Endodermal cell (in vitro differentiated cells): ENCODE measurements at places on chromosomes 11 and 22.

- no peaks in the 10 kb centered on the region for H3K4me1 ChIP-seq
- no peak for DNase-seq
- peaks cover 29% of the 10 kb centered on the region for H3K36me3 ChIP-seq
- no peak overlapping the region for H3K4me3 ChIP-seq
These were observed 16.0 kb downstream of the RBM7 start for GRCh38 chr11:114416441-114416961.

DNA sequence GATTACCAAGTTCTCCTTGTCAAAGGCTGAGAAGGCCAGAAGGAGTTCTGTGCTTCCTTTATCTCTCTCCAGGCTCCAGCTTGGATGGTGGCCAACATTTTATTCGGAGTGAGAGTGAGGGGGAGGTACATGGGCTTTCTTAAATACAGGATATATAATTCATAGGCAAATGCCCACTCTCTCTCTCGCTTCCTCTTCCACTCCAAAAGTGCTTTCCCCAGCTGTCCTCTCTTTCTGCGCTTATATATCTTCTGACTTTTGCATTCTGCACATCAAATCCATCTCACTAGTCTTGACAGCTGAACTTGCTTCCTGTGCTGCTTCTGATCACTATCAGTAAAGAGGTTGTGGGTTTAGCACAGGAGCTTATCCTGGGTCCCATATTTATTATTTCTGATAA, 125.4 kb upstream of the ARHGAP20 start:
- H3K36me3 ChIP-seq: no peaks in the 10 kb centered on the region
- peaks cover 77% of the 10 kb centered on the region for H3K27me3 ChIP-seq
- H3K4me3 ChIP-seq: no peak overlapping the region

DNA sequence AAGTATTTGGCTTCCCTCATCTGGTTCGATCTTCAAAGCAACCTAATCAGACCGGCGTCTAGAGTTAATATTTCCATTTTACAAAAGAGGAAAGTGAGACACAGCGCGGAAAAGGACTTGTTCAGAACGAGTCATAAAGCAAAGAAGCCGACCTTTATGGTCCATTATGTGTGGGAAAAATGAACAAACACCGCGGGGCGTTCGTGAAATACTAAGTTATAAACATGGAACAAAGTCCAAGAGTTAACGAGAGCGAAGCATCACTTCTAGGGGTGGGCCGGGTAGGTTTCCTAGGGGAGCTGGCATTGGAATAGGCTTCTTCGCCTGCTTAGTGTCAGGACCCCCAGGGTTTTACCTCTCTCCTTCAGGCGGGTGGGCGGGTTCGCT, 575 bp downstream of the DUSP18 start:
- no peak for DNase-seq
- no peaks in the 10 kb centered on the region for H3K4me1 ChIP-seq
- peak overlapping the region; percentile 85 for H3K4me3 ChIP-seq

- no peak overlapping the region for H3K27ac ChIP-seq
- H3K36me3 ChIP-seq: no peaks in the 10 kb centered on the region
- no peak overlapping the region for H3K4me3 ChIP-seq
- H3K27me3 ChIP-seq: no peaks in the 10 kb centered on the region
- no peaks in the 10 kb centered on the region for H3K4me1 ChIP-seq
- no peak for DNase-seq
These were observed 17.9 kb upstream of the NUCB2 start for GRCh38 chr11:17258670-17259069.
